Neural crest cell (in vitro differentiated cells): ENCODE measurements at places on chromosomes 13 and 19. TPM values are rescaled to one million over a fixed set of nuclear protein-coding genes. Genes with fewer than 3 reads are reported as not detected.
A peak's percentile ranks its signal among the peaks of the same experiment; 100 is the strongest.

DNA sequence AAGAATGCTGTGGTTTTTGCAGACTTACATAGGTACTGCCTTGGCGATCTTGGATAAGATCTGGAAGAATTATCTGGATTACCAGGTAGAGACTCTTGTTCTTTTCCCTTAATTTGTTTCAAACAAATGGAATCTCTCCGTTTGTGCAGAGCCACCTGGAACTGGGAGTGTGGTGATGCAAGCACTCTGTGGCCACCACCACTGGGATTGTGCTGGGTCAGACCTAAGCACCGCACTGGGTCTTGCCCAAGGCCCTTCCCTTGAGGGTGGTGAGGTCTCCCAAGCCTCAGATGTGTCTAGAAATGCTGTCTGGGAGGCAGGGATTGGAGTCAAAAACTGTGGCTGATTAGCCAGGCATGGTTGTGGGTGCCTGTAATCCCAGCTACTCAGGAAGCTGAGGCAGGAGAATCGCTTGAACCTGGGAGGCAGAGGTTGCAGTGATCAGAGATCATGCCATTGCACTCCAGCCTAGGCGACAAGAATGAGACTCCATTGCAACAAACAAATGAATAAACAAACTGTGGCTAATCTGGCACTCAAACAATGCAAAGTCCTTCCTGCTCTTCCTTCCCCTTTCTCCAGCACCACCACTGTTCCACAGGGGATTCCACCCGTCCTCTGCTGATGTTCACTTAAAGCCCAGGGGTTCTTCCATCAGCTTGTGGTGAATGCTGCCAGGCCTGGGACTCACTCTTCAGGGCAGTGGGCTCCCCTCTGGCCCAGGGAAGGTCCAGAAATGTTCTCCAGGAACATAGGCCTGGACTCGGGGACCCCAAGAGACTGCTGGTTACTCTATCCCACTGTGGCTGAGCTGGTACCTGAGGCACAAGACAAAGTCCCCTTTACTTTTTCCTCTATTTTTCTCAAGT lies 10.8 kb upstream of the CEACAM1 start:
- DNase-seq: no peak

DNA sequence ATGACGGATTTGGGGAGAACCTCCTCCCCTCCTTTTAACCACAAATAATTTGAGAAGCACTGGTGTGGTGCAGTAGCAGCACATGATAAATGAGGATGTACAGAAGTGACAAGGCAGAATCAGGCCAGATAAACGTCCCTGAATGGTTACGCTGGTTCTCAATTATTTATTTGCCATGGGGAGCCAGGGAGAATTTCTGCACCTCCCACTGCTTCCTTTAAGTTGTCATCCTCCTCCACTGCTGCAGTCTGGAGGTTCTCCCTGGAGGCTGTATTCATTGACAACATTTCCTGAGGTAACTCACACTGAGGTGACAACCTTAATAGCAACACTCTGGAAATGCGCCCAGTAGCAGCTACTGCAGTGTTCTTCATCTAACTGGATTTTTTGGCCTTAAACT lies 308.9 kb upstream of the SLITRK1 start:
- DNase-seq: no peak

The INAFM1 gene
- total RNA-seq: 10.2 and 10.6 TPM in 2 replicates

- no peak for DNase-seq
Measured at GRCh38 chr19:55678121-55678671, 3.2 kb downstream of the EPN1 start.

The LRRC25 gene
- not detected in 2 replicates for total RNA-seq

- no peak for DNase-seq
Measured at GRCh38 chr13:70162141-70162540, 53.9 kb upstream of the KLHL1 start.

The NFILZ gene
- total RNA-seq: not detected in 2 replicates

- no peak for DNase-seq
Measured at GRCh38 chr13:94860981-94861407, 148.6 kb upstream of the SOX21 start.

DNA sequence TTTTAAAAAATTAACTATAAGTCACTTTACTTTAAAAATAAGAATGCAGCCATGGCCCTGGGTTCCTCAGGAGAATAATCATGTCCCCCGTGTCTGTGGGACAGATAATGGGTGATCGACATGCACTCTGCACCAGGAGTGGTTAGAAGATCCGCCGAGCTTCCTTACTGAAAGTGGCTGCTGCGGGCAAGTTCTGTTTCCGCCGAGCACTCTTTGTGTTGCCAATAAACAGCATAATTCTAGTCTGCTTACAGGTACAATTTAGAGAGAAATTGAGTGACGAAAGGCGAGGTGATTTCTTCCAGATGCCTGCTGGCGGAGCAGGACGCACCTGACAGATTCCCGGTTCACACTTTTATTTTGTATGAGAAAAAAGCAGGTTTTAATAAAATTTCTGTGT lies 139.0 kb downstream of the SOX1 start:
- DNase-seq: no peak

DNA sequence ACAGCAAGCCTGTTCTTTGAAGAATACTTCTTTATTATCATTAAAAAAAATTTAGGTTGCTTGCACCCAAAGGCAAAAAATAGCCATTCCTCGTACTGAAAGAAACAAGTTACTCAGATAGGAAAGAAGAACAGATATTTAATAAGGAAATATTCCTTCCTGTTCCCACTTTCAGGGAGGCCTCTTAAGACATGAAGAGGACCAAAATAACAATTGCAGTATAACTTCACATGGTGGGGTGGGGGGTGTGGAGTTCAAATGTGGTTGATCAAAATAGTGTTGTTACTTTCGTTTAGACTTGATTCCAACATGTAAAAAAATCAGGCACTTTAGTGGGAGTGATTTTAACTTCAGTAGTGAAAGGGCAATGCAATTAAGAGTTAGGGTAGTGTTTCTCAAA lies 3.6 kb downstream of the RGCC start:
- DNase-seq: no peak

GRCh38 chr13:22690756-22691155 lies 490.0 kb upstream of the SGCG start:
- no peak for DNase-seq

DNA sequence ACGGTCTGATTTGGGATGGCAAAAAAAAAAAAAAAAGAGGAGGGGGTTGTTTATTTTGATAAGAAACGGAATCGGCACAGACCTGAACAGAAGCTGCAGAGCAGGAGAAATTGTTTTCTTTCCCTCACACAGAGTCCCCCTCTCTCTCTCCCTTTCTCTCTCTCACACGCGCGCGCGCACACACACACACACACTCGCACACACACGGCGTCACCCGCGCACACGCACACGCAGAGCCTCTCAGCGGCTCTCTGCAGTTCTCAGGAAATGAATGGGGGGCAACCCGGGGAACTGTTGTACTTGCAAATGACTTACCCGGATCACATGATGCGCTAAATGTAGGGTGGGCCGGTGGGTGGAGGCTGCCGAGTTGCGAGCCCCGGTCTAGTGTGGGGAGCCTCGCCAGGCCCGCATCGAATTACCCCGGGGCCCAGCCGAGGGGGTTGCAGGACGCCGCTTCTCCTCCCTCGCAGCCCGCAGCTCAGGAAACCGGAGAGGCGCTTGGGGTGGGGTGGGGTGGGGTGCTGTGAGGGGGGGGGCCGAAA lies 475 bp downstream of the KLF12 start:
- peak; percentile 68 for DNase-seq

- no peak for DNase-seq
Measured at GRCh38 chr13:95406176-95406575, 104.9 kb upstream of the ABCC4 start.

DNA sequence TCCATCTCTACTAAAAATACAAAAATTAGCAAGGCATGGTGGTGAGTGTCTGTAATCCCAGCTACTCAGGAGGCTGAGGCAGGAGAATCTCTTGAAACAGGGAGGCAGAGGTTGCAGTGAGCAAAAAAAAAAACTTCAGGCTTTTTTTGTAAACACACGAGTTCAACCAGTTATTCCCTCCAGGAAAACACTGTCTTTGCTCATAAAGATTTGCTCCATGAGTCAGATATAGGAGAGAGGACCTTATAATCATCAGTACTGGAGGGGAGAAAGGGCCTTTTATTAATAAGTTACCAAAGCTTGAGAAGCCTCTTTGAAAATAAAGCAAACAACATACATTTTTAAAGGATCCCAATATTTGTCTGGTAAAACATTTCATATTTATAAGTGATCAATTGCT lies 110.7 kb downstream of the EFNB2 start:
- DNase-seq: no peak

The ZNF121 gene
- total RNA-seq: 71.1 and 78.7 TPM in 2 replicates

The ZNF556 gene
- total RNA-seq: 0.05 TPM in 2 replicates

DNA sequence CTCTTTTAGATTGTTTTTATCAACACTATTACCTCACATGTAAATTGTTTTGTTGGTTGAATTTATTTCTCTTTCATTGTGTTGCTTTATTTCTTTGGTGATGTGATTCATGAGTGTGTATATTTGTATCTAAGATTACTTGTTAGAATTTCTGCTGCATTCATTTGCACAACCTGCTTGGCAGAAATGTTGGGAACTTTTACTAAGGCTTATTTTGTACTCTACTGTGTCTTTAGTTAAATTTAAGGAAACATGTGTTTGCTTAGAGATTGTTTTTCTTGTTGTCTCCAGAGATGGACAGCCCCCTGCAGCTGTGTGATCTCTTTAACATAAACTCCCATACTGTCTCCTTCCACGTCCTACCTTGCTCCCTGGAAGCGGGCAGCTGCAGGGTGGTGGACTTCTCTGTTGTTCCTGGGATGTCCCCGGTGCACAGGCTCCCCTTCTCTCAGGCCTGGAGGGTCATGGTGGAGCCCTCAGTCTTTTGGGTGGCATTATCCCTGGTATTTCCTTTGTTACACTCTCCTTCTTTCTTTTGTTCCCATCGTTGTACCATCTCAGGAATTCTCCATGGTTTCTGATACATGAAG lies 212.0 kb upstream of the SPRY2 start:
- no peak for DNase-seq

DNA sequence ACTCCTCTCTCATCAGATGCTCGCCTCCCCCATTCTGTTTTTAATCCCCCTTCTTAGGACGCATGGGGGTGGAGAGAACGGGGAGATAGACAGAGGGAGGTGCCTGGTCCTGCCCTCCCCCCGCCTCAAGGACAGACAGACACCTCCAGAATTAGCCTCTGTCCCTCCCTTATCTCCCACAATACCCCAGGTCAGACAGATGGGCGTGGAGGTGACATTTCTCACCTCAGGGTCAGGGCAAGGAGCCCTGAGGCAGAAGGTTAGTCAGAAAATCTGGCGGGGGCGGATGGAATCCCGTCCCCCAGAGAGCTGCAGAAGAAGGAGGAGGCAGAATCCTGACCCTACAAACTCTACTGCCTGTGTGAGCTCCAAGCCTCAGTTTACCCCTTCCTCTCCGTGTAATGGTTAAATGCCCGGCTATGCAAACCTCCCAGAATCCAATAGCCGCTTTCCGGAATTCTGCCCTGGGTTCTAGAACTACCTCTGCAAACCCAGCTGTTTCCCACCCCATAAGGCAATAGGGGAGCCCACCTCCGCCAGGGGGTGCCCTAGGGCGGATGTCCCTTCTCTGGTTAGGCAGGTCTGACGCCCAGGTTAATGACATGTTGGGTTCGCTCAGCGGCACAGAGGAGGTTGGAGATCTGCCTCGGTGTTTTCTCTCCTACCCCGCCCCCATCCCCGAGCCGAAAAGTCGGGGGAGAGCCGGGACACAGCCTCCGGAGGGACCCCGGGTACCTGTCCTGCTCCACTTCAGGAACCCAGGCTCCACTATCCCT lies 900 bp downstream of the PPP1R13L start:
- peak; percentile 39 for DNase-seq

The ZNF331 gene
- total RNA-seq: 36.6 and 41.7 TPM in 2 replicates

DNA sequence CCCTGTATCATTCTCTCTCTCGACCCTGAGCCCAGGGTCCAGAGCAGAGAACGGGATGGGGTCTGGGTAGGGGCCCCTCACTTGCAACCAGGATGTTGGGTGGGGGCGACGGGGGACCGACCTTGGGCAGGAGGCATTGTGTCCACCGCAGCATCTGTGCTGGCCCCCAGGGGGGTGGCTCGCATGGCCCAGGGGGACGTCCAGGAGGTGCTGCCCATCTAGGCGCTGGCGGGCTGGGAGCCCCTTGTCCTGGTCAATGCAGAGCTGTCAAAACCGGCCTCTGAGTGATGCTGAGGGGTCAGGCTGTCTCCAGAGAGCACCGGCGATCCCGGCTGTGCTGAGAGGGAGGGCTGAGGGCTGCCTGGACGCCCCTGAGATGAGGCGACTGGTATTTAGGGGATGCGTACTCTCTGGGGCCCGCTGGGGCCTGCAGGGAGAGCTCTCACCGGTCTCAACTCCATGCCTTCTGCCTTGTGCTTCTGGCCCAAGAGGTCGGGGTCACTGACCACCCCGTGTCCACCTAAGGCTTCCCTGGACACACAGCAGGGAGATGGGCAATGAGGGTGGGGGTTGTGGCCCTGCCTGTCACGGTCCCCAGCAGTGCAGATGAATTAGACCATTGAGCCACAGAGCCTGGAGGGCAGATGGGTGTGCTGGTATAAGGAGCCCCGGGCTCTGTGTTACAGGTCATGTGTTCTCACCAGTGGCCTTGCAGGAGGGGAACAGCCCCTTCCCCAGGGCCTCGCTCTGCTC lies 8.6 kb downstream of the RPS9 start:
- no peak for DNase-seq

DNA sequence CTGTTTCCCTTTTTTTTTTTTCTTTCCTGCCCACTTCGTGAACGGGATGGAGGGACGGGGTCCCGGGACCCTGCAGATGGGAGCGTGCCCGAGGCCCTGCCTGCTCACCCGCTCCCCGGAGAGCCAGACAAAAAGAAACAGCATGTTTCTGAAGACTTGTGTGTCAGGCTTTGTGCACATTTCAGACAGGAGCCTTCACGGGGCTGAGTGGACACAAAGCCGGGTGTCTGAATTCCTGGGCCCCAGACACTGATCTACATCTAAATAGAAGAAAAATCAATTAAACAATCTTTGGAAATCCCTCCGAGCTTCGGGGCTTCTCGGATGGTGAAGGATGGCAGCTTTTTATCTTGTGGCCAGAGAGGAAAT lies 4.2 kb downstream of the PGPEP1 start:
- no peak for DNase-seq

- no peak for DNase-seq
Measured at GRCh38 chr13:26502826-26503225, 54.7 kb upstream of the WASF3 start.
